OCI-M1 (cell line): ENCODE measurements at places on chromosomes 12 and 14.

GRCh38 chr14:74257941-74258763, 18.9 kb downstream of the VSX2 start:
- DNase-seq, result no peak

DNA sequence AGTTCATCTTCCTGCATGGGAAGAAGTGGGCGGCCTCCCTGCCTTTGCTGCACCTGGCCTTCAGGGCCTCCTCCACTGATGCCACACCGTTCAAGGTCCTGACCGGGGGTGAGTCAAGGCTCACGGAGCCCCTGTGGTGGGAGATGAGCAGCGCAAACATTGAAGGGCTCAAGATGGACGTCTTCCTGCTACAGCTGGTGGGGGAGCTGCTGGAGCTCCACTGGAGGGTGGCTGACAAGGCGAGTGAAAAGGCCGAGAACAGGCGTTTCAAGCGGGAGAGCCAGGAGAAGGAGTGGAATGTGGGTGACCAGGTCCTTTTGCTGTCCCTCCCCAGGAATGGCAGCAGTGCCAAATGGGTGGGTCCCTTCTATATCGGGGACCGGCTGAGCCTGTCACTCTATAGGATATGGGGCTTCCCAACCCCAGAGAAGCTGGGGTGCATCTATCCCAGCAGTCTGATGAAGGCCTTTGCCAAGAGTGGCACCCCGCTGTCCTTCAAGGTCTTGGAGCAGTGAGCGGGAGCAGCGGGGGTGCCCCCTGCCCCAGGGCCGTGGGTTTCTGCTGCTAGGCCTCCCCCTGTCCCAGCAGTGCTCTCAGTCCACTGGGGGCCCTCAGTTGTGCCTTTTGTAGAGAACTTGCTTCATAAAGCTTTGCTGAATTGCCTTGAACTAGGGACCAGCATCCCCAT, 12.4 kb downstream of the CBLN3 start:
- DNase-seq, result no peak

DNA sequence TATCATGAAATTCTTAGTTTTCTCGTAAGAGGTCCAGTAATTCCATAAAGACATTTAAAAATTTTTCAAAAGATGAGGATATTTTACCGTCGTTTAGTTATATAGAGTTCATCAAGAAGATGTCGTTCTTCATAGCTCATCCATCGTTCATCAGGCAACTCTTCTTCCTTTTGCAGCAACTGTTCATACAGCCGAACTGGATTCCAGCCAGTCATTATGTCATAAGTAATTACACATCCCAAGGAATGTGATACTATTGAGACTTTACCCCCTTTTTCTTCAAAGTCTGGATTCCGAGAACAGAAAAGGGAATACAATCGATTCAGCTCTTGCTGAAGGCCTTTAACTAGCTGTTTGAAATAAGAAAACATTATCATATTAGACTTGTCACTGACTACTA, 90.3 kb downstream of the DDHD1 start:
- no peak for DNase-seq

GRCh38 chr14:29462321-29462720, 465.3 kb downstream of the PRKD1 start:
- DNase-seq, result no peak

GRCh38 chr14:55946231-55946630, 172.0 kb upstream of the PELI2 start:
- peak; percentile 66 for DNase-seq

- DNase-seq, result peak; percentile 75
Measured at GRCh38 chr12:43267818-43268217, 284.2 kb downstream of the ADAMTS20 start.

DNA sequence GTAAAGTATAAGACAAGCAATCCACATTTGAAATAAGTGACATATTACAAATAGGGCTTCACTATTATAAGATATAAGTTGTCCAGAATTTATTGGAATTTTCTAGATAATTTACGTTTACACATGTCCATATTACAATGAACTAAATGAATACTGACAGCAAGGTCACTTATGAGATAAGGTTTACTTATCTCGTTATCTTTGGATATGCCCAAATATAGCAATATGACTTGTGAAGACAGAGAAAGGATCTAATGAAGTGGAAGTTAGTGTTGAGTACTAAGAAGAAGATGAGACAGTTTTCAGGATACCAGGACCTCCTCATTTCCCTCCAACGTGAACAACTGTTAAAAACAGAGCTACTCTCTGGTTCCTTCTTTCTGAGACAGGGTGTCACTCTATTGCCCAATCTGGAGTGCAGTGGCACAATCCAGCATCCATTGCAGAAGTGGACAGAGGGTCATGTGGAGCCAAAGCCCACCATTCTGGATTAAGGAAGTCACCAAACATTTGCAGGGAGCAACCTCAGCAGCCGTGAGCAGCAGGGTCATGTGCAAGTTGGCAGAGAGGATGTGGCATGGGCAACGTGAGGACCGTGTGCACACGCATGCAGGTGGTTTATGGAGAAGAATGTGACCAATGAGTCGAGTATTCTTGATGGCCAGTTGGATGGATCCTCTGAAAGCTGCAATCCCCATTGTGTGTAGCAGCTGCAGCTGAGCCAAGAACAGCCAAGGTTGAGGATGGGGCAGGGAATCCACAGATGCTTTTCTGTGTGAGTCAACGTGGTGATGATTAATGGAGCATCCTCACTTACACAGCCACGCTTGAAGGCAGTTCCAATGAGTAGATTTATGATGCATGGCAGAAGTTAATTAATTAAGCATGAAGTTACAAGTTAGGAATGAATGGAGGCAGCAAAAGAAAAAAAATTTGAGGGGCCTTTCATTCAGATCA, 111.0 kb downstream of the BICD1 start:
- DNase-seq, result no peak

GRCh38 chr12:132672678-132673077, 14.5 kb downstream of the POLE start:
- no peak for DNase-seq

- DNase-seq, result no peak
Measured at GRCh38 chr14:24075485-24076301, 4.3 kb downstream of the CPNE6 start.
